PC-9 (cell line): ENCODE measurements at places on chromosomes 16 and 17.

- DNase-seq, result no peak
These were observed 108.0 kb upstream of the CIBAR2 start for GRCh38 chr16:85220125-85220839.

- DNase-seq, result no peak
These were observed 13.3 kb downstream of the NDUFAF8 start for GRCh38 chr17:81252326-81252986.

- DNase-seq, result no peak
These were observed at the start of gene KIF19 for GRCh38 chr17:74325743-74326379. TSS of gene KIF19 (plus strand) at chr17:74326226. CDS start at chr17:74326350, 124 bp downstream.

GRCh38 chr17:9273428-9274391, 252.4 kb downstream of the NTN1 start:
- no peak for DNase-seq

- DNase-seq, result peak; percentile 74
These were observed 89.3 kb upstream of the GSE1 start for GRCh38 chr16:85523602-85524364.

- no peak for DNase-seq
These were observed 5.3 kb upstream of the NLRC3 start for GRCh38 chr16:3582276-3583165.

- DNase-seq, result no peak
These were observed 346.6 kb downstream of the SNX29 start for GRCh38 chr16:12323007-12323758.

- DNase-seq, result no peak
These were observed 64.8 kb downstream of the C16orf95 start for GRCh38 chr16:87252269-87252970.

DNA sequence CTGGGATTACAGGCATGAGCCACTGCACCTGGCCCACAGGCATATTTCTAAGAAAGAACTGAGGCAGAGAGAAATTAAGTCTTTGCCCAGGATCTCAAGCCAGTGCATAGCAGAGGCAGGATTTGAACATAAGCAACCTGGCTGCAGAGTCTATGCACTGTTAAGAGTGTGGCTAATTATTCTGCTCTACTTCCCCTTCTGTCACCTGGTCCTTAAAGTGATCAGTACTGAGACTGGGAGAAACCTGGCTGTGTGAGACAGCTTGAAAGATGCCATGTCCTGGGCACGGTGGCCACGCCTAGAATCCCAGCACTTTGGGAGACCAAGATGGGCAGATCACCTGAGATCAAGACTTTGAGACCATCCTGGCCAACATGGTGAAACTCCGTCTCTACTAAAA, 58.1 kb downstream of the IQCK start:
- DNase-seq, result no peak

- DNase-seq, result no peak
These were observed 340.8 kb downstream of the XYLT1 start for GRCh38 chr16:17129971-17130370.

DNA sequence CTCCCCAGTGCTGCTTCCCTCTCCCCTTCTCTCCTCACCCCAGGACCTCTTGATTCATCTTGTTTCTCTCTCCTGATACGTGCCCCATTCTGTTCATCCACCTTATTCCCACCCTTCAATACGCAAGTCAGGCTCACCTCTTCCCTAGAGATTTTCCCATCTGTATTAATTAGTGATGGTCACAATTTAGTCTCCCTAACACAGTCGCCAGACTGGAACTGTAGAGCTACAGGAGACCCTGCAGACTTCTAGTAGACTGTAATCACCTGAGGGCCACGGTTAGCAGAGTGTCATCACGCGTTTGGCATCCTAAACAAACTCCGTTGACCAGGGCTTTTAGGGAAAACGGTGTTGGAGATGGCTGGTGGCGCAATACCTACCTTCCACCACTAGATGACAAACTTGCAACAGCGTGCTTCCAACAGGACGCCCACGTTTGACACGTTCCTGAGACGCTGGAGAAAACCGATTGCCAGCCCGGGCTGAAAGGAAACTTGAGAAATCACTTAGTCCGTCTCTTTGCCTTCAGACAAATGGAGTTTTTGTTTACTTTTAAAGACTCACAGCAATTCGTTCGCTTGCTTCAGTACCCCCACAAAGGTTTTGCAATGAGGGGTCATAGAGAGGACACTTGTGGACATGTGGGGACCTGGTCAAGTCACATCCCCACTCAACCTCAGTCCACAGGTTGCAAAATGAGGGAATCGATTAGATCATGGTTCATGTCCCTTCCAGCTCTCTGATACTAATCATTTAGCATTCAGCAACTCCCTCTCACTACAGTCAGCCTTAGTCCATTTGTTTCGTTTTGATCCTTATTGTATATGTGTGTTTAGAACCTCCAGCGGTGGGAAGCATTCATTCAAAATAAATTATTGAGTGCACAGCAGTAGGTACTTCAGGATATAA, 20.6 kb downstream of the MYL4 start:
- DNase-seq, result peak; percentile 80

- no peak for DNase-seq
These were observed 351.2 kb upstream of the DYNLRB2 start for GRCh38 chr16:80189476-80190175.

- no peak for DNase-seq
These were observed 1568.6 kb upstream of the GOT2 start for GRCh38 chr16:60302676-60303075.

DNA sequence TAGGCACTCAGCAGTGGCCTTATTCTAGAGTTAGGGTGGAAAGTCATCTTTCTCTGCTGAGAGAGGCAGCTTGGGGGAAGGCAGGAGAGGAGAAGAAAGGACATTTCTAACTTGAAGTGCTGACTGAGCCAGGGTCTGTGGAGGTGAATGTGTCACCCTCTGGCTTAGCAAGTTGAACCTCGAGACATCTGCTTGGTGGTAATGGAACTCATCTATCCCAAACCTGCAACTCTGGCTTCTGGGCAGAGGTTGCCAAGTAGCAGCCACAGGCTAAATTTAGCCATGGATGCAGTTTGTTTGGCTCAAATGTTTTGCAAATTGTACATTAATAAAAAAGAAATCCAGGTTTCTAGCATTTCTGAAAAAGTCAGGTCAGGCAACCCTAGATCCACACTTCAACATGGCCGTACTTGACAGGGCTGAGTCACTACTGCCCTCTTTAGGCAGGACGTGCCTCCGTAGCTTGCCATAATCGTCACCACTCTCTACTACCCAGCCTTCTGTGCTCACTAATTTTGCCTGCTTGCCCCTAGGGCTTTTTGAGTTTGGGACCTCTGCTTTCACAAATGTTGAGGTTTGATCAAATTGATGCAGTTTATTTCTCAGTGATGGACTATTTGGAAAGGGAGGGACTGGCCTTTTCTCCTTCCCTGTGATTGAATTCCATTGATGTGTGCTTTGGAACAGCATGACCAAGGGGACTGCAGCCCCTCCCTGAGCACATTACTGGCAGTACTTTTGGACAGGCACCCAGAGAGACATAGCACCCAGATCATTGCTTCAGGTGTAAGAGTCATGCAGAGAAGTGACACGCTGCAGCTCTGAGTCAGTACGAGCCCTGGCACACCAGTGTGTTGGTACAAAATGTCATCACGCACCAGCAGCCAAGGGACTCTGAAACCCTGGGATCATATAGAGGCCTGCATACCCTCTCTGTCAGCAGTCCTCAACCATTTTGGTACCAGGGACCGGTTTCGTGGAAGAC, 5.2 kb downstream of the CDH13 start:
- no peak for DNase-seq

- peak; percentile 56 for DNase-seq
These were observed 15.9 kb downstream of the CHAD start for GRCh38 chr17:50452630-50453300.

GRCh38 chr17:33015716-33016346, 24.2 kb downstream of the SPACA3 start:
- no peak for DNase-seq

DNA sequence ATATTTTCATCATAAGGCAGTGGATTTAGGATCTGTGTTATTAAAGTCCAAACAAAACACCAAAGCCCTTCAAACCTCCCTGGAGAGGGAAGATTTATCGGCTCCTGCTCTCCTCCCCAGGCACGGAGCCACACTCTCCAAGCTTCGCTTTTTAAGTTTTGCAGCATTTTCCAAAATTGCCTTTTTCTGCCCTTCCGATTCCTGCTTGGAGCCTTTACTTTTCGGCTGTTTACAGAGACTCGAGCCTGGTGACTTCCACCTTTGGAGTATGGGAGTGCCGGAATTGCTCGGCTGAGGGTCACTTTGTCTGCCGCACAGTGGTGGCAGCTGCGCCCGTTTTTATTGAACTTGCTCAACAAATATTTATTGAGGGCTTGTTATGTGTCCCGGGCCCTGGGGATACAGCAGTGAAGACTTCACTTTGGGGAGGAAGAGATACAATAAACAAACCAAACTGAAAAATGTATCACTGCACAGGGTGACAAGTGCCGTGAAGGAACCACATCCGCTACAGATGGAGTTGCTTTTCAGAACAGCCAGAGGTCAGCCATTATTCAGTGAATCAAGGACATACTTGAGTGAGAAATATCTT, 185.5 kb downstream of the NTN1 start:
- DNase-seq, result no peak

GRCh38 chr16:86824751-86825296, 246.5 kb downstream of the FOXL1 start:
- DNase-seq, result no peak

DNA sequence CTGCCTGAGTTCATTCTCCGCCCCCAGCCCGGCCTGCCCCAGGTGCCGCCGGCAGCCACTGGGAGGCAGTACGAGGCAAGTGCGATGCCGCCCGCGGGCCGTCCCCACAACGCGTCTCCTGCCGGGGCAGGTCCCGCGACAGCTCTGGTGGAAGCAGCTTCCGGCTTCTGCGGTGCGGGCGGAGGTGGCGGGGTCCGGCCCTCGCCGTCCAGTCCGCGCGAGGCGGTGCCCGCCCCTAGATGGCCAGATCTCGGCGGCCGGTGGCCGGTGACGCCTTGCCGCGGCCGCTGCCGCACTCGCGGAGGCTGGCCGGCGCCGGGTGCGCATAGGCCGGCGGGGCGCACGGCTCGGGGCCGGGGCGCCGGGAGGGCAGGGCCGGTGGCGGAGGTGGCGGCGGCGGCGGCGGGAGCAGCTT, 1.8 kb downstream of the GJD3 start:
- peak; percentile 82 for DNase-seq

- DNase-seq, result no peak
These were observed 11.3 kb downstream of the ELOB start for GRCh38 chr16:2765462-2766404.

DNA sequence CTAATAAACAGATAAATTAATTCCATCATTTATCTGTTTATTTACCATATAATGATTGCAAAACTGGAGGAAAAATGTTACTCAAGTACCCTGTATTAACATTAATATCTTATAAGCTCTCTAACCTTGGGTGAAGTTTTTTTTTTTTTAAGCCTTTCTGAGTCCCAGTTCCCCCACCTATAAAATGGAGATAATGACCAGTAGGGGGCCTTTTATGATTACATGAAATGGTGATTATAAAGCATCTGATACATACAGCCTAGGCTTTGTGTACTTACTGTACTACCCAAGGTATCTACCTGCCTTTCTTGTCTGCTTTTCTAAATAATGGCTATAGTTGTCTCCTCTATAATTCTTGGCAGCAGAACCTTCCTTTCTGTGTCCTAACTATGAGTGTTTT, 22.6 kb downstream of the LRRC36 start:
- no peak for DNase-seq

DNA sequence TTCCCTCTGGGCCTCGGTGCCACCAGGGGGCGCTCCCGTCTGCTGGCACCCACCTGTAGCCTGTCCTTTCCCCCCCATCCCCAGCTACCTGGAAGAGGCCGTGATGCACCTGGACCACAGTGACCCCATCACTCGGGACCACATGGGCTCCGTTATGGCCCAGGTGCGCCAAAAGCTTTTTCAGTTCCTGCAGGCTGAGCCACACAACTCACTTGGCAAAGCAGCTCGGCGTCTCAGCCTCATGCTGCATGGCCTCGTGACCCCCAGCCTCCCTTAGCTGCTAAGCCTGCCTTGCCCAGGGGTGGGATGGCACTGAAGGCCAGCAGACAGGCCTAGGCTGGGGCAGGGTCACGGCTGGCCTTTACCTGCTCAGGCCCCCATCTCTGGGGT, 818 bp upstream of the NRN1L start:
- DNase-seq, result no peak

DNA sequence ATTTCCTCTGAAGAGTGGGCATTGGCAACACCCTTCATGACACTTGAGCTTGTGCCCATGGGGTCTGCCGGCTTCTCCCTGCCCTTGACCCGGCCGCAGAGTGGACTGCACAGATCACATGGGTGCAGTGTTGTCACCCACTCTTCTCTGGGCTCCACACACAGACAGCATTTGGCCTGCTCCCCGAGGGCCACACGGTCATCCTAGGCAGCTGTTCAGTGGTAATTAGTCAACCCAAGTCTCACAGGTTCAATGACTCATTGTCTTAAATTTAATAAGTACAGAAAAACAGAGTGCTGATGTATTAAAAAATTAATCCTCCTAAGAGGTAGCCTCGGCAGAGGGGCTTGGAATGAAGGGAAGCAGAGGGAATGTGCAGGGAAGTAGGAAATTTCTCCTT, 204.8 kb downstream of the MSI2 start:
- DNase-seq, result peak; percentile 43

- DNase-seq, result no peak
These were observed 173.1 kb upstream of the IRX3 start for GRCh38 chr16:54459509-54460262.

GRCh38 chr17:39809221-39809620, 54.9 kb downstream of the IKZF3 start:
- no peak for DNase-seq

GRCh38 chr16:73997971-73998370, 298.6 kb upstream of the PSMD7 start:
- no peak for DNase-seq

- DNase-seq, result no peak
These were observed 8.6 kb downstream of the LGALS3BP start for GRCh38 chr17:78970834-78971755.

DNA sequence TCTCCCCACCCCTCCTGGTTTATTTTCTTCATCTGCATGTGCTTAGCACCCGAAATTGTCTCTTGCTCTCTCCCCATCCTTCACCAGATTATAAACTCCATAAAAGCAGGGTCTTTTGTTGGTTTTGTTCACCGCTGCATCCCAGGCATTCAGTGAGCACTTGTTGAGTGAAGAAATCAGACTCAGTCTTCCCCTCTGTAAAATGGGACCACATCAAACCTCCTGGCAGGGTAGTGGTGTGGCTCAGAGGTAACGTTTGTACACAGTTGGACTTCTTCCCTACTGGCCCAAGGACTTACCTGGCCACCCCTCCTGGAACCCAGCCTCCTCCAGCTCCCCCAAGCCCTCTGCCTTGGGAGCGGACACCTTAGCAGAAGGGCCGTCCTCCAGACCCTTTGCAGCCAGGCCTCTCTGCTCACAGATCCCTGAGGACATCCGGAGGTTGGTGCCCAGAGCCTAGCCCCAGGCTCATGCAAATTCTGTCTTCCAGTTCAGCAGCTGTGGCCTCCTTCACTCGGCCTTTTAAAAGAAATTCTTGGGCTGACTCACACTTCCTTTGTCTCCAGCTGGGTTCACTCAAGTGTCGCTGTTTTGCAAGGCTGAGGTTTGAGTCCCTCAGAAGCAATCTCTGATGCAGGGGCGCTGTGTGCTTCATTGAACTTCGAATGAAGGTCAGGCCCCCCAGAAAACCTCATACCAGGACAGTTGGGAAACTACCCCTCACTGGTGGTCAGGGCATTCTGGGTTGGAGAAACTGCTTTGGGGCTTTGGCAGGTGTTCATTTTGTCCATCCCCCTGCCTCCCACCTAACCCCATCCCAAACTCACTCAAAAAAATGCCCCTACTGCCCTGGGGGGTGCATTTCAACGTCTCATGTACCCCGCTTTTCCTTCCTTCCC, 16.8 kb upstream of the RMI2 start:
- DNase-seq, result peak; percentile 78
